Stimulated activated CD4-positive, alpha-beta T cell treated with anti-CD3 and anti-CD28 coated beads, TNF-alpha, amount 100 ng/mL, for 1 hour (primary cell): ENCODE measurements at places on chromosomes 7 and 10.

GRCh38 chr10:131577786-131578471, 266.4 kb upstream of the TCERG1L start:
- no peak for DNase-seq

DNA sequence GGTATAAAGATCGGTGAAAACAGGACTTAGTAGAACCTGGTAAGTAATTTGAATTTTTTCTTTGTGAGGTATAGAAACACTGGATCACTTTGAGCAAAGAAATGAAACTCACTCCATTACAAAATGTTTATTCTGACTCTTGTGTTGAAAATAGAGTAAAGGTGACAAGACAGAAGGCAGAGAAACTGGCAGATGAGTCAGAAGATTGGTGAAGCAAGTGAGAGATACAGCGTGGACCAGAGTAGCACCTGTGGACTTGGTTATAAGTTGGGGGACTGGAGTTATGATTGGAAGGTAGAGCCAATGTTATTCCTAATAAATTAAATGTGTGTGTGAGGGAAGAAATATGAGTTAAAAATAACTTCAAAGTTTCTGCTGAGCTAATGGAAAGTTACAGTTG, 620.9 kb downstream of the ZWINT start:
- no peak for DNase-seq

DNA sequence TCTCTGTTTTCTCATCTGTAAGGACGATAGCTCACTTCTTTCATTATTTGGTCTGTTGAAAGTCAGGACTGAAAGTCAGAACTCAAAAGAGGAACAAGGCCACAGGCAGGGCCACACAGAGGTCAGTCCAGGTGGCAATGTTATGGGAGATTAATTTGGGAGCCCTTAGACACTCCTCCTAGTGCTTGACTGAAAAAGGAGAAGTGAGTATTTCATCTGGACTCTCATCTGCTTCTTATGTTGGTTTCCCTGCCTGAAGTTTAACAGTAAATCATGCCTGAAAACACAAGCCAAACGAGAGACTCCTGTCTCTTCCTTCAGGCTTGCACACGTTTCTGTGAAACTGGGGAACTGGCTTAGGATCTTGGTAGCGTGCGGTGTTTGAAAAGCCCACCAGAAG, 248.5 kb downstream of the BUB3 start:
- DNase-seq = no peak

DNA sequence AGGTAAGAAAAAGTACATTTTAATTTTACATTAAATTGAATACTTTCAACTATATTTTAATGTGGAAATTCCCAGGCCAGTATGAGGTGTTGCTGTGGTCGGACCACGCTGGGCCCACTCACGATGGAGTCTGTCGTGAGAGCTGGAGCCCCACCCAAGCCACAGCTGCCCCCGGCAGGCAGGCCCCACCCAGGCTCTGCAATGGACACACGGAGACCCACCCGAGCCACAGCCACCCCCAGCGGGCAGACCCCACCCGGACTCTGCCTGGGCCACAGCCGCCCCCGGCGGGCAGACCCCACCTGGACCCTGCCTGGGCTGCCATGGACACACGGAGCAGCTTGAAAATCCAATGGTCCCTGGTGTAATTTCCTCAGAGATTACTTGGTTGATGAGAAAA, 141.3 kb downstream of the PTPRN2 start:
- no peak for DNase-seq

GRCh38 chr7:75958802-75959543, 35.4 kb downstream of the TMEM120A start:
- no peak for DNase-seq

DNA sequence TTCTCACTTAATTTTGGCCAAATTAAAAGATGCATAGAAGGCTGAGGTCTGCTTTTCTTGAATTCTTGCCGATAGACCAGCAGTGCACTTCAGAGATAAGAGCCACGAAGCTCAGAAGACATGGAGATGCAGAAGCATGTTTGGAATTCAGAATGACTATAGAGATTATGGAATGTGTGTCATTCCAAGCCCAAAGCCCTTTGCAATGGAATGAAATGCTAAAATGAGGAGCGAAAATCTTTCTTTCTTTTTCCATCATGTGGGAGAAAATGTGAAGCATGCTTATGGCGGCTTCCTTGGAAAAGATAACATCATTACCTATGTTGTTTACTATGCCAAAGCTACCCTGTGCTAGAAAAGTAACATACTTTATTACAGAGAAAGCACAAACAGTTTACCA, 257.0 kb upstream of the RNF32 start:
- no peak for DNase-seq

GRCh38 chr7:150365194-150365593, 3.4 kb upstream of the REPIN1 start:
- no peak for DNase-seq

- no peak for DNase-seq
Measured at GRCh38 chr10:114278140-114278883, 39.3 kb downstream of the VWA2 start.

- no peak for DNase-seq
Measured at GRCh38 chr10:98242823-98243222, 25.2 kb downstream of the LOXL4 start.

DNA sequence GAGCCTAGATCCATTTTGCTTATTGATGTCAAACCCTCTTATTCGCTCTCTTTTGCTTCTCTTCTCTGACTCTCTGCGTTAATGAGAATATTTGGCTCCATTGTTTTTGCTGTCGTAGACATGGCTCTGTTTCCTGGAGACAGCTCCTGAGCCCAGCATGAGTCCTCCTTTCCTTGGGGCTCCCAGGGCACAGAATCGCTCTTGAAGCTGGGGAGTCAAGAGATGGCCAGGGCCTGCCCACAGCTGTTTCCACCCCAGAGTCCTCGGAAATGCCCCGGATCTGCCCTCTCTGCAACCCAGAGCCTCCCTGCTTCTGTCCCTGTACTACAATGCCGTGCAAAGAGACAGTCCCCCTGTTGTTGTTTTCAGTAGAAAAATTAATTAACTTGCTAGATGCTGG, 566.7 kb upstream of the FOXK1 start:
- DNase-seq = no peak

- DNase-seq = no peak
Measured at GRCh38 chr7:116583653-116584052, 58.8 kb downstream of the CAV1 start.

DNA sequence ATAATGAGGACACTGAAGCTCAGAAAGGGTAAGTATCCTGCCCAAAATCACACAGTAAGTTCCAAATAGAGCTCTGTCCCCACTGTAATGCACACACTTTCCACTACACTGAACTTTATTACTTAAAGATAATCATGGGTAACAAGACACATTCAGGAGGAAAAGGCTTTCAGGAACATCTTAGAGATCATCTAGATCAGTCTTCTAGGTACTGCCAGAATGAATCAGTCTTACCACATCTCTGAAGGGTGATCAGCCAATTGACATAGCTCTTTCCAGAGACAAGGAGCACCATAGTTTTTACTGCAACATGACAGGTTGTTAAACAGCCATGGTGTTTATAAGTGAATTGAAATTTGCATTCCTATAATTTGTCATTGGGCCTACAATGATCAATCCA, 5.4 kb upstream of the HERPUD2 start:
- DNase-seq = no peak

DNA sequence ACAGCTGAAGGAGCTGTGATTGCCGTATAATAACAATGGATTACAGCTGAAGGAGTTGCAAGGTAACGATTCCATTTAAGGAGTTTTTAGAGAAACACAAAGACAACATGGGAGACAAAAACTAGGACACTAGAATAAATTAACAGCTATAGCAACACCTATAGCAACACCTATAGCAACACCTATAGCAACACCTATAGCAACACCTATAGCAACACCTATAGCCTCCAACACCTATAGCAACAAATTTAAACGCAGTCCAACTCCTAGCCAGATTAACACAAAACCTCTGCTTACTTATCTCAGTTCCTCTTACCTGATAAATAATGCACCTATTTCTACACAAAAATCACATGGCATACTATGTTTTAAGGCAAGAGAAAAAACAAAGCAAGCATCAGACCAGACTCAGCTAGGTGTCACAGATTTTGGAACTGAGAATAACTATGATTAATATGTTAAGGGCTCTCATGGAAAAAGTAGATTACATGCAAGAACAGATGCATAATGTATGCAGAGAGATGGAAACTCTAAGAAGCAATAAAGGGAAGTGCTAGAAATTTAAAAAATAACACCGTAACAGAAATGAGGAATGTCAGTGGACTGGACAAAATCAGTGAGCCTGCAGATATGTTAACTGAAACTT, 55.7 kb upstream of the SRPK2 start:
- DNase-seq = no peak

GRCh38 chr7:28005075-28005846, 175.3 kb downstream of the JAZF1 start:
- no peak for DNase-seq

GRCh38 chr10:132560241-132560731, 22.7 kb downstream of the INPP5A start:
- DNase-seq = no peak

DNA sequence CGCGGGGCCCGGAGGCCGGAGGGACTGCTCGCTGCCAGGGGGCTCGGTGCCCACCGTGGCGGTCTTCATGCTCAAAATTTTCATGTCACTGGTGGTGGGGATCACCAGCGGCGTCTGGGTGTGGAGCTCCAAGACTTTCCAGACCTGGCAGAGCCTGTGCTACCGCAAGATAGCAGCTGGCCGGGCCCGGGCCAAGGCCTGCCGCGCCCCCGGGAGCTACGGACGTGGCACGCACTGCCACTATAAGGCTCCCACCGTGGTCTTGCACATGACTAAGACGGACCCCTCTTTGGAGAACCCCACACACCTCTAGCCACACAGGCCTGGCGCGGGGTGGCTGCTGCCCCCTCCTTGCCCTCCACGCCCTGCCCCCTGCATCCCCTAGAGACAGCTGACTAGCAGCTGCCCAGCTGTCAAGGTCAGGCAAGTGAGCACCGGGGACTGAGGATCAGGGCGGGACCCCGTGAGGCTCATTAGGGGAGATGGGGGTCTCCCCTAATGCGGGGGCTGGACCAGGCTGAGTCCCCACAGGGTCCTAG, 2.0 kb downstream of the FZD9 start:
- DNase-seq = no peak

- DNase-seq = no peak
Measured at GRCh38 chr10:133253361-133253955, 15.8 kb downstream of the VENTX start.
